ENCODE measurements at places on chromosomes 5 and 9.

- DNase-seq = no peak
Observed at GRCh38 chr9:113614843-113615648, 151.5 kb downstream of the RGS3 start.

GRCh38 chr9:96674906-96675538 is 19.9 kb upstream of the PRXL2C start:
- DNase-seq = no peak

- DNase-seq = no peak
Observed at GRCh38 chr9:20325008-20325407, 297.3 kb downstream of the MLLT3 start.

GRCh38 chr9:32351845-32352244 is 32.6 kb upstream of the ACO1 start:
- DNase-seq = no peak

GRCh38 chr9:109558718-109559151 is 60.6 kb upstream of the PTPN3 start:
- DNase-seq = no peak

- no peak for DNase-seq
Observed at GRCh38 chr5:110770286-110770685, 31.5 kb downstream of the SLC25A46 start.

DNA sequence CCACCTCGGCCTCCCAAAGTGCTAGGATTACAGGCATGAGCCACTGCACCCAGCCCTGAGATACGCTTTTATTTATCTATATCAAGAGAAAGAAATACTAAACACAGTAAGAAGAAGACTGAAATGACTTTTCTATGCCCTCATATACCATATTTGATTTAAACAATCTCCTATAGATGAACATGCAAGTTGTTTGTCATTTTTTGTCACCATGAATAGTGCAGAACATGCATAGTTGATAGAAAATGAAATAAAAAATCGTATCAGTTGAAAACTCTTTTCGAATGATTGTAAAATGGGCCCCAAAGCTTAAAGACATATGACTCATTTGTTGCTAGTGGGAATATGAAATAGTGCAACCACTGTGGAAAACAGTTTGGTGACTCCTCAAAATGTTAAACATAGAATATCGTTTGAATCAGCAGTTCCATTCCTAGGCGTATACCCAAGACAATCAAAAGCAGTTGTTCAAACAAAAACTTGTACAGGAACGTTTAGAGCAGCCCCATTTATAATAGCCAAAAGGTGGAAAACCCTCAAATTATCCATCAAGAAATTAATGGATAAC is 61.4 kb upstream of the ANKH start:
- DNase-seq = no peak

DNA sequence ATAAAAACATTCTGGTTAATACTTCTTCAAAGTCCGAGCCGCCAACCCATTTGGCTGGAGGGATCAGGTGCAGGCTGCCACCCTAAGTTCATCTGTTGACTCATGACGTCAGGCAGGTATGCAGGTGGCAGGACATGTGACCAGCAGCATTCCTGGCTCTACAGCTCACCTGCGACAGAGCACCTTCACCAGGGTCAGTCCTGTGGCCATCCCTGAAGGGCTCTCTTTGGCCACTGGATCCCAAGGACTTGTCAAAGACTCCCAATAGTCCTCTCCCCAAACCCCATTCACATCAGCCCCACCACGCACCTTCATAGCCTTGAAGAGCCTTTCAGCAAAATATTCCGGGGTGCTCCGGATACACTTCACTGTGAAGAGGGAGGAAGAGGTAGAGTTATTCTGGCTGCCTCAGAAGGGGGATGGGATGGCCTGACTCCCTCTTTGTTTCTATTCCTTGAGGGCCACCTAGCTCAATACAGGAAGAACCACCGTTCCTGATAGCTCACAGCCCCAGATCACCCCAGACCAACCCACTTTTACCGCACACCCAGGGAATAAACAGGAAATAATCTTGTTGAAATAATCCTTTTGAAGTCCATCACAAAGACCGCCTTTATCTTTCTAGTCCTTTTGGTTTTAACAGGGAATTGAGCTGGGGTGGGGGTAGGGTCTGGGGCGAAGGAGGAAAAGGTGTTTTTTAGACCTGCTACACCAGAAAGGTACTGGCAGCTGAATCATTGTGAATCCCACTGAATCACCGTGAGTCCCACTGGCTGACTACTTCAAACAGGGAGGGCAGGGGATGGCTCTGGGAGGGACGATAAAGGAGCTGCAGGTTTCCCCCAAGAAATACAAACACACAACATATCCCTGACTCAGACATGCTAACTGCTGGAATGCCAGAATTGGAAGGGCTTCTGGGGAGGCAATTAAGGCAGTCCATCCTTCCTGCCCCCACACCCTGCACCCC is 26.4 kb downstream of the ANXA6 start:
- DNase-seq = no peak

- no peak for DNase-seq
Observed at GRCh38 chr9:30476826-30477225, 1907.6 kb upstream of the ACO1 start.

- no peak for DNase-seq
Observed at GRCh38 chr9:94577036-94577435, 16.6 kb downstream of the FBP2 start.

DNA sequence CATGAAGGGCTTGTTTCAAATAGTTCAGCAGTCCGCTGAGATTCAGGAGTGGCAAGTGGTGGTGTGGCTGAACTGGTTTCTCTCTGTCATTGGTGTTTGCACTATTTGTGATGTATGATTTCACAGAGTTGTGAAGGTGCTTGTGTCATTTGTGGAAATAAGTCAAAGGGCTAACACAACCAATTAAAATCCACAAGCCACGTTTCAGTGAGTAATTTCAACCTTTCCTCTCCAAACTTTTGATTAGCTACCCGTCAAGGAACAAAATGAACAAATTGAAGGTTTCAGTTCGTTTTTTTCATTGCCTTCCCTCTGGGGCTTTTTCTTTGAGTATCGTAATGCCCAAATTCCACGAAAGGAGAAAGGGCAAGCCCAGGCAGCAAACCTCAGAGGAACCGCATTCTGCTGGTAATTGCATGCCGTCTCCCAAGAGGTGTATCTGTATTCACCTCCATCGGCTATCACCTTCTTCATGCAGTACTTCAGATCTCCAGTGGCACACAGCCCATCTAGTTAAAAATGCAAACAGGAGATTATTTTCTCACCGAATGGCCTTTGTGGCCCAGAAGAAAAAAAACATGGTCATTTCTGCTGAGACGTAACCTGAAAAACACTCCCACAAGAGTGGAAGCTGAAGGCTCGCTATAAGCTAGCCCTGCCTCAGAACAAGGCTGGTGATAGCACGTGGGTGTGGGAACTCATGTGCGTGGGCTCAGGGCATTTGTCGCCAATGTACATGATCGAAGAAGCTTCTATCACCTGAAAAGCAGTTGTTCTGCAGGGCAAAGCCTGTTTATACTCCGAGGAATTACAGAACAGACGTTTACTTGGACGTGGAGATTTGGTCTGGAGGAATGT is 197.1 kb downstream of the NR3C1 start:
- DNase-seq = no peak

DNA sequence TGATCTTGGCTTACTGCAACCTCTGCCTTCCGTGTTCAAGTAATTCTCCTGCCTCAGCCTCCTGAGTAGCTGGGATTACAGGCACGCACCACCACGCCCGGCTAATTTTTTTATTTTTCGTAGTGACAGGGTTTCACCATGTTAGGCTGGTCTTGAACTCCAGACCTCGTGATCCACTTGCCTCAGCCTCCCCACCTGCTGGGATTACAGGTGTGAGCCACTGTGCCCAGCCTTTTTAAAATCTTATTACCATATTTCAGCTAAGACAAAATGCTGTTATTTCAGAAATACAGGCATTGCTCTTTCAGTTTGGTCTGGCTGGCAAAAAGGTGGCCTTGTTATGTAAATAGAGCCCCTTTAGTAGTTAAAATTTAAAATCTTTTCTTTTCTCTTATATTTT is 46.9 kb upstream of the GLDC start:
- DNase-seq = no peak

DNA sequence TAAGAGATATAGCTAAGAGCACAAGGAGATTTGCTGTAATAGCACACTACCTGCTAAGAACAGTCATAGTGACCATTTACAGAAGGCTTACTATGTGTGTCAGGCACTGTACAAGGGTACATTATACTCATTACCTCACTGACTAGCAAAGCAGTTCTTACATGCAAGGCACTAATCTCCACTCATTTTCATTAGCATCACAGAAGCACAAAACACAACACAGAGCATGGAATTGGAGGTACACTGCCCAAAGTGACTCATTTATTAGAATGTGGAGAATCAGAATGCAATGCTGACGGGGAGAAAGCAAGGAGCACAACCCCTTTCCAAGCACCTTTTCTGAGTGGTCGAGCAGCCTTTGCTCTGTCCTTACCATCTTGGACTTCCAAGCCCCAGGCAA is 169.7 kb downstream of the ENTREP1 start:
- no peak for DNase-seq

DNA sequence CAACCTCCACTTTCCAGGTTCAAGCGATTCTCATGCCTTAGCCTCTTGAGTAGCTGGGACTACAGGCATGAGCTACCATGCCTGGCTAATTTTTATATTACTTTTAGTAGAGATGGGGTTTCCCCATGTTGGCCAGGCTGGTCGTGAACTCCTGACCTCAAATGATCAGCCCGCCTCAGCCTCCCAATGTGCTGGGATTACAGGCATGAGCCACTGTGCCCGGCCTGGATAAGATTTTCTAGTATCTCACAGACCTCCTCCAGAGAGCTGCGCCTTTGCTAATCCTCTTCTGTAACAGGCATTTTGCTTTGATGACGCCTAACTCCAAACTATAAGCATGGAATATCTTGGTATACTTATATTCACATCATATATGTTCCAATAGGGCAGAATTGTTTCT is 99.4 kb downstream of the FSTL4 start:
- no peak for DNase-seq

- DNase-seq = no peak
Observed at GRCh38 chr5:141732417-141732816, 50.4 kb upstream of the ARAP3 start.

DNA sequence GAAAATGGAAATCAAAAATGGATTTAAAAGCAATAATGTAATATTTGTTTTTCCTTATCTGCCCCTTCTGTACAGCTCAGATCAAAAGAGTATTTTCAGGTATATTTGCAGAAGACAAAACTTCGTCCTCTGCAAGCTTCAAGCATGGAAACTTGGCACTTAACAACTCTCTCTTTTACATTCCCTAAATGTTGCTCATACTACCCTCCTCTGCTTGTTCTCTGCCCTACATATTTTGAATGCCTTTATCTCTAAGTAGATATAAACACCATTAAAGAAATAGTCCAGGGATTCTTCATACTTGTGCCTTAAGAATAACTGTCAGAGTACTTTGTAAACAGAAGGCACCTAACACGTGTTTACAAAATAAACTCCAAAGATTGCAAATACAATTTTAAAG is 19.2 kb upstream of the SMC2 start:
- no peak for DNase-seq

GRCh38 chr5:19855031-19855430 is 133.0 kb downstream of the CDH18 start:
- DNase-seq = no peak

DNA sequence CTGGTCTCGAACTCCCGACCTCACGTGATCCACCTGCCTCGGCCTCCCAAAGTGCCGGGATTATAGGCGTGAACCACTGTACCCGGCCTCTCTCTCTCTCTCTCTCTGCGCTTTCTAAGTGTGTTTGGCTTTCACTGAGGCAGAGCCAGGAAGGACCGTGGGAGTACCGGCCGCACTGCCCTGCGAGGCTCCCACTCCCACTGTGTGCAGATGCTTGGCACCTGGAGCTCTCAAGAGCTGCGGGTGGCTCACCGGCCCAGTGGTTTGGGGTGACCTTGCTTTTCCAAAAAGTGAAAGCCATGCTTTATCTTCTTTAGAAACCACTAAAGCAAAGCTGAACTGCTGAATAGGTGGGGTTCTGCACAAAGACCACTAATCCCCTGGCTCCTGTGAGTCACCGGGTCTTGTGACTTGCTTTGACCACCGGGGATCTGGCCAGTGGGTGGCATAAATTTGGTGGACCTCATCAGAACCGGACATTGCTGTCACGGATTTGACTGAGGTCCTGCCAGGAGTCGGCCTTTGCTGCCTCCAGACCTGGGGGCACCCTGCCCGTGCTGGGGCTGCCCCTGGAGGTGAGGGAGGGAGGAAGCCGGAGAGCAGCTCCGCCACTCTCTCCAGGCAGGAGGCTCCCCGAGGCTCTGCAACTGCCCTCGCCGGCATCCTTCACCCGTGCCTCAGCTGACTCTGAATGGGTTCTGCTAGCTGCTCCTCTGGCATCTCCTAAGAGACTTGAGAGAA is 228.9 kb downstream of the FANCC start:
- DNase-seq = no peak

DNA sequence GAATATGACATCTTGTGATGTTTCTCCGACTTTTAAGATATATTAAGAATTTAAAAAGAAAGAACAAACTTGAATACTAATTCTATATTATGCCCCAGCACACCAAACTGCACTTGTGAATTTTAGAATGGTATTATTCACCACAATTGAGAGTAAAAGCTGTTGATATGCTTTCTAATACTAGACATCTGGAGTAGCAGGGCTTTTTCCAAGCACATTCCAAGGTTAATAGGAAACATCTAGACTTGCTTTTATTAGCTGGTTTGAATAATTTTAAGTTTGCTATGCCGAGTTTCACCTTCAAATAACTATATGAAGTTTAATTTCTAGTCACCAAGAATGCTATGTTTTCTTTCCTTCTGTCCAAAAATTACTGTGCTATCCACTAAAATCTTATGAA is 13.5 kb downstream of the NREP start:
- no peak for DNase-seq

DNA sequence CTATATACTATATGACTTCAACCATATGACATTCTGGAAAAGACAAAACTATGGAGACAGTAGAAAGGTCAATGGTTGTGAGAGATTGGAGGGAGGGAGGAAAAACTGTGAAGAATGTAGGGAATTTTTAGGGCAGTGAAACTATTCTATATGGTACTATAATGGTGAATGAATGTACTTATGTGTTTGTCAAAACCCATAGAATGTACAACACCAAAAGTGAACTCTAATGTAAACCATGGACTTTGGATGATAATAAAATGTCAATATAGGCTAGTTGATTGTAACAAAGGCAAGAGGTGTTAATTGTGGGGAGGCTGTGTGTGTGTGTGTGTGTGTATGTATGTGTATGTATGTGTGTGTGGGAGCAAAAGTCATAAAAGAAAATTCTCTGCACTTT is 10.8 kb upstream of the STOM start:
- DNase-seq = no peak

DNA sequence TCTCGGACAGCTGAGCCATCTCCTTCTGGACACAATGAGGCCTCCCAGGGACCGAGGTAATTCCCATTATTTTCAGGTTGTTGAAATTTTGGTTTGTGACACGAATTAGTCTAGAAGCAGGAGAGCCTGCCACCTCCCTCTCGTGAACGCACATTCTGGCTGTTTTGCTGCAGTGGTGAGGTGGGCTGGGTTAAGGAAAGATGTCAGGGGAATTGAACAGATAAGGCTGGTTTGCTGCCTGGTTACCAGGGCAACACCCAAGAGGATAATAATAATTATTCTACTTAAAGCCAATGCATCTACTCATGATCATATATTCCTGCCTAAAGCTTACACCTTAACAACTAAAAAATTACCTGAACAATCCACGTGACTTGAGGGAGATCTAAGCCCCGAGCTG is 38.1 kb downstream of the DDX31 start:
- DNase-seq = no peak

- DNase-seq = no peak
Observed at GRCh38 chr5:77869116-77869798, 93.1 kb upstream of the TBCA start.
